ENCODE measurements at places on chromosomes 1 and 21.
A peak's percentile ranks its signal among the peaks of the same experiment; 100 is the strongest.

DNA sequence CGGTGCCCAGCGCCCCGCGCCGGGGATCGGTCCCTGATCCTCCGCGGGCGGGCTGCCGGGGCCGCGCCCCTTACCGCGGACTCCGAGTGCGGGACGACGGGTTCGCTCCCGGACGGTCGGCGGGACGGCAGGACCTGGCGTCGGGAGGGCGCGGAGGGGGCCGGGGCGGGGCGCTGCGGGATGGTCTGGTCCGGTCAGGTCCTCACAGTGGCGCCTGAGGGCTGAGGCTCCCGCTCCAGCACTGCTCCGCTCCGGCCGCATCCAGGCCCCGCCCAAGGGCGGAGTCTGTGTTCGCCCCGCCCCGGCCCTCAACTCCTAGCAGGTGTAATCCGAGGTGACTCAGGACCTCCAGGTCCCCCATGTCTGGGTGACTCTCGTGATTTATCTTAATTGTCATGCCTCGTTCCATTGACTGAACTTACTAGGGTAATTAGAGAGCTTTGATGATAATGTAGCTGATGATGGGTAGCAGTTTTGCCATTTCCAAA is at the start of gene RAB3B:
Gene RAB3B (minus strand): TSS at position 223 of the 488 bp plus-strand sequence. CDS start 13,583 bp downstream, outside the sequence.
- peak; percentile 7 for DNase-seq

DNA sequence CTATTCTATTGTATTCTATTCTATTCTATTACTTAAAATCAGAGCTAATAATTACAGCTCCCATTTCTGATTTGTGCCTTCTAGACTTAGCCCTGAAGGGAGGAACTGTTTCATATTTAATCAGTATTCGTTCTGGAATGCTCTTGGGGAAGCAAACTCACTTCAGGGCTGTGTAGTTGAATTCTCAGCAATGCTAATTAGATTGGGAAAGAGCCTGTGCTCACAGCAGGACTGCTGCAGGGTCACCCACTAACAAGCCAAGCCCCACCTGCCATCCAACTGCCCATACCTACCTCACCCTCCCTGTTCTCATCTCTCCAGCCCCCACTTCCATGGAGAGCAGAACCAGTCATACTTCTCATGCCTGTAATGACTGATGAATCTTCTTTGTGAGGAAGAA is 464.2 kb downstream of the PTPRU start:
- DNase-seq: no peak

DNA sequence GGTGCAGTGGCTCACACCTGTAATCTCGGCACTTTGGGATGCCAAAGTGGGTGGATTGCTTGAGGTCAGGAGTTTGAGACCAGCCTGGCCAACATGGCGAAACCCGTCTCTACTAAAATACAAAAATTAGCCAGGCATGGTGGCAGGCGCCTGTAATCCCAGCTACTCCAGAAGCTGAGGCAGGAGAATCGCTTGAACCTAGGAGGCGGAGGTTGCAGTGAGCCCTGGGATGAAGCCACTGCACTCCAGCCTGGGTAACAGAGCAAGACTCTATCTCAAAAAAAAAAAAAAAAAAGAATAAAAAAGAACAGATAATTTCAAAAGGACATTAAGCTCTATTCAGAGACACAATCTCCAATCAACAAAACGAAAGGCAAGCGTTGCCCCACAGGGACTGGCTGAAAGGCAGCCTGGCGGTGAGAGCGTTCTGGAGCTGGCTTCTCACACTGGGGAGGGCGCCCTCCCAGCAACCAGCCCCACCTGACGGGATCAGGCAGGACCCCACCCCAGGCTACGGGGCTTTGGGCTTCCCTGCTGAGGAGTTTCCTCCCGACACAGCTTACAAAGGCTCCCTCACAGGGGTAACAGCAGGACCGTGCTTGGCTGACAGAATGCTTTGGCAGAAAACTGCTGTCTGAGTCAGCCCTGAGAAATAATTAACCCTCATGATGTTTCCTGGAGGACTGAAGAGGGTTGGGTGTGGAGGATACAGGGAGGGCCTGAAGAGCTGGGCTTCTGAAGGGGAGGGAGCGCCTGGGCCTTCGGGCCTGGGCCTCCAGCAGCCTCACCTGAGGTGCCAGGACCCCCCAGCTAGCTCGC is 31.1 kb upstream of the SRP9 start:
- peak; percentile 76 for DNase-seq

GRCh38 chr1:223217781-223218180 is 74.7 kb upstream of the TLR5 start:
- DNase-seq: no peak

- DNase-seq: no peak
Measured at GRCh38 chr1:94796266-94796665, 23.9 kb upstream of the SLC44A3 start.

DNA sequence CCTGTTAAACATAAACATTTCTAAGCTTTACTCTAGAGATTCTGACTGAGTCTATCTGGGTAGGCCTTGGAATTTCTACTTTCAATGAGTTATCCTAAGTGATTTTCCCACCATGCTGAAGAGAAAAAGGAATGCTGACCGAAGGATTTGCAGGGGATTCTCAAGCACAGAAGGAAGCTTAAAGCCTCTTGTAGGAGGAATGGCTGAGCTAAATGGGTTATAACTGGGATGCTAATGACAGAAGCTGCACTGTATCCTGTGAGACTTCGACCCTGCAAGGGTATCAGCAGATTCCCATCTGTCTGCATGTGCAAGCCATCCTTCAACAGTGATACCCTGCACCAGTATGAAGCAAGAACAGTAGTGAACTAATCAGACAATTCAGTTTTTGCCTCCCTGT is 35.4 kb downstream of the SLC35D1 start:
- no peak for DNase-seq

GRCh38 chr1:244801246-244801645 is 34.2 kb upstream of the COX20 start:
- peak; percentile 45 for DNase-seq

DNA sequence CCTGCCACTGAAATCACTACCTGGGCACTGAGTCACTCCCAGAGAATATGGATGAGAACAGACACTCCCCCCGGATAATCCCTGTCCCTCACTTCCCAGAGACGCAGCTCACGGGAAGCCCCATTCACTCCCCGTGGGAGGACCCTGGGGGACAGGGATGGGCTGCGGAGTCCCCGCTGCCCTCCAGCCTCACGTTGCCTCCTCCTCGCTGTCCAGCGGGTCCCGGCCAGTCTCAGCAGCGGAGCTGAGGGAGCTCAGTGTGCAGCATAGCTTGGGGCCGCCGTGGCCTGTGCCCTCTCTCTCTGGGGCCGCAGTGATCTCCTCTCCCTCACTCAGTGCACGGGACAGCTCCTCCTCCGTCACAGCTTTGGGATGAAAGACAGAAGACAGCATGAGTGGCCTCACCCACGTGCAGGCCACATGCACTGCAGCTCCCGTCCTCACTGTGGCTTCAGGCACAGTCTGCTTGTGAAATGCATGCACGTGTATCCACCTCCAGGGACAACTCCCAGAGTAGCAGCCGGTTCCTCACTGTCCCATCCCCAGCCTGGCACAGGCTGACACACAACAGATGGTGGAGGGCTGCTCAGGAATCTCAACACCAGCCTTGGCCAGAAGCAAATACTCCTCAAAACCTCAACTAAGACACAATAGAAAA is 7.4 kb downstream of the CFAP410 start:
- DNase-seq: no peak

DNA sequence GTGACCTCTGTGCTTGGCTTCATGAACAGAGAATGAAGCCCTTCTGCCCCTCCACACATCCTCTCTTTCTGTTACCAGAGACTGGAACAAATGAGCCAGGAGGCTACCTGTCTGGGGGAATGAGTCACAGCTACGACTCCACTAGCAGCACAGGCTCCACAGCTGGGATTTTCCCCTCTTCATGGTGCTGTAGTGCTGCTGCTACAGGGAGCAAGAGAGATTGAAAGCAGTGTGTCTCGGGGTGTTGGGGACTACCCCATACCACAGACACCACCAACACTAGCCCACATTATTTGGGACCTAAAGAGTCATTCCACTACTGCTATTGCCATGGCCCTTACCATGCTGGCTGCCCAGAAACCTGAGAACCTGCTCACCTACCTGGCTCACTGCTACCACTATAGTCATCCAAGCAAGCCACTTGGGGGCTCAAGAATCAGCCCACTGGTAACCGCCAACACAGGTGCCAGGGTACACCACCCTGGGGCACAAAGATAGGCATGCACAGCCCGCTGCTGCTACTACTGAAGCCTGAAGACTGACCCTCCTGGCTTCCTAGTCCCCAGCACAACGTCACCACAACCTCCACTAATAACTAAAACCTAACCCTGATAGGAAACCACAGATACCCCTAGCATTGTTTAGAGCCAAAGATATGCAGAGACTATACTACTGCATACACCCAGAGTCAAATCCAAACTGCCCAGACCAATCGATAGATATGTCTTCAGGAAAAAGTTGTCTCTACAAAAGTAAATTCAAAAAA is 17.7 kb downstream of the CD1E start:
- DNase-seq: no peak

- no peak for DNase-seq
Measured at GRCh38 chr1:245489838-245490237, 335.1 kb downstream of the KIF26B start.

DNA sequence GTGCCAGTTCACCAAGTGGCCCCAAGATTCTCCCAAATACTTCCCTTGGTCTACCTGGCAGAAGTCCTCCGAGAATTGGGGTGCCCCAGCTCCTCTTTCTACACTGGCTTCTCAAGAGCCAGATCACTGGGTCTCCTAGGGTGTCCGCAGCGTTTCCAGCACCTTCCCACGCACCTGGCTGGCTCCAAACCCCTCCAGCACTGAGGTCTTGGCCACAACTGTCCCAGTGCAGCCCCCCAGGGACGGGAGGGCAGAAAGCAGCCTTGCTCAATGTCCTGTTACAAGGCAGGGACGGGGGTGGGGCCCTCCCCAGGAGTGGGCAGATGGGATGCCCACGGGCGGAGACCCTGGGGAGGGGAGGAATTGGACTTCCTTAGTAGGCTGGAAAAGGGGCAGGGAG is 1.1 kb downstream of the ECE1 start:
- DNase-seq: no peak

DNA sequence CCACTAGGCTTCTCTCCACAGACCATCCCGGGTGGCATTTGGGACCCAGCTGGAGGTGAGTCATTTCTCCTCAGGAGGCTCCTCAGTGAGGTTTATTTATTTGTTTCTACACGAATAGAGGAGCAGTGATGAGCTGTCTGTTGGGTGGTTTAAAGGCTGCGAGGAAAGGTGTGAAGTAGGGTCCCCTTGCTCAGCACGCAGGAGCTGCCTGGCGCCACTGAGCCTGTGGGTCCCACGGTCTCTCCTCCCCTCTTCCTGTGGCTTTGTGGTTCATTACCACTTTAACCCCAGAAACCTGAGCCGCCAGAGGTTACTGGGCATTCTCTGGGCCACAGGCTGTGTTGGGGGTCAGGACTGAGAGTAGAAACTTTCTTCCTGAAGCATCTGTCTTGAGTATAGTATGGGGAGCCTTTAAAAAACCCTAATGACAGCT is 39.9 kb downstream of the IL6R start:
- no peak for DNase-seq

DNA sequence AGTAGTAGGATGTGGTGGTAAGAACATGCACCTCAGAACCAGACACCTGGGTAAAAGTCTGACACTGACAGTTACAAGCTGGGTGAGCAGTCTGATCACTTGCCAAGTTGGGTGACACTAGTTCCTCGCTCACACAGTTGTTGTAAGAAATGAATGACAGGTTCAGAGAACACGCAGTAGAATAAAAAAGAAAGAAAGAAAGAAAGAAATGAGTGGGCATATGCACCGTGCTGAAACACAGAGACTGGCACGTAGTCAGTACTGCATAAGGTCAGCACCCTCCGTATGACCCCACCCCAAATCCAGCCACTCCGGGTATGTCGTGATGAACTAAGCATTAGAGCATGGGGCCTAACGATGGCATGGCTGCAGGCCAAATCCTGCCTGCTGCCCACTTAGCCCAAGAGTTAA is 90.6 kb downstream of the GLUL start:
- no peak for DNase-seq

- DNase-seq: no peak
Measured at GRCh38 chr1:78607334-78607927, 12.8 kb upstream of the IFI44L start.

DNA sequence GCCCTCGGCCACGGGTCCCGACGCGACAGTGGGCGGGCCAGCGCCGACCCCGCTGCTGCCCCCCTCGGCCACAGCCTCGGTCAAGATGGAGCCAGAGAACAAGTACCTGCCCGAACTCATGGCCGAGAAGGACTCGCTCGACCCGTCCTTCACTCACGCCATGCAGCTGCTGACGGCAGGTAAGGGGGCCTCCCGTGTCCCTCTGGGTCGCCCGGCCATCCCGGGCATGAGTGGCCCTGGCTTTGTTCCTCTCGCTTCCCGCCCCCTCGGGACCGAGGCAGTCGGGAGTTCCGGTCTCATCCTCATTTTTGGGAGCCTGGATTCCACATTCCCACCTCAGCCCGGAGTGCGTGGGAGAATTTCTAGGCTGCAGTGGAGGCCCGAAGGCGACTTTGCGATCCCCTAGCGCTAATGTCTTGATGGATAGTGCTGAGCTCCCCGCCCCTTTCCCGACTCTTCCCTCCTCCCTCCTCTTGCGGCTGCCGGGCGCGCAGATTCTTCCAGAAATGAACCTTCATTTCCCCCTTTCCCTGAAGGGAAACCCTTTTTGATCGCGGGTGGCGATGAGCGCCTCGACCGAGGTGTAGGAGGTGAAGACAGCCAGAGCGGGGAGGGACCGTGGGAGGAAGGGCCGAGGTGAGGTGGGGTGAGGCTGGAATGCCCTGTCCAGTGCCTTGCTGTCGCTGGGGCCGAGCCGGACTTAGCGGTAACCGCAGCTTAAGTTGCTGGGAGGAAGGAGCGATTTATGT is 705 bp downstream of the KHDRBS1 start:
- DNase-seq: peak; percentile 60

GRCh38 chr1:202010180-202011015 is at the start of gene ELF3:
TSS of gene ELF3 (plus strand) at chr1:202010587. CDS start at chr1:202011137, 550 bp downstream.
- no peak for DNase-seq

DNA sequence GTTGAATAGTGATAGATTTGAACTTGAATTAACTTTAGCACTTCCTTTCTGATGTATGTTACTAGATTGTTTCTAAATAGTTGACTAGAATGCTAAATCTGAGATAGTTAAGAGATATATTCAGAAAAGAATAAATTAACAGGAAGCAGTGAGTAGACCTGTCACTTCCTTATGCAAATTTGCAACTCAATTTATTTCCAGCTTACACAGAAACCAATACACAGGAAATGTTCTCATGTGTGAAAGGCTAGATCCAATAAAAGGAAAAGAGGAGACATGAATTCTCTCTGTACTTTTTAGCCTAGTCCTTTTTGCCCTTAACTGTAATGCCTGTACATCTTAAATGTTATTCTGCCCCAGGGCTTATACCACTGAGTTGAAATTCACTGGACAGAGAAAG is 522.3 kb downstream of the COL11A1 start:
- no peak for DNase-seq

- no peak for DNase-seq
Measured at GRCh38 chr1:51686450-51686849, 69.6 kb downstream of the OSBPL9 start.

DNA sequence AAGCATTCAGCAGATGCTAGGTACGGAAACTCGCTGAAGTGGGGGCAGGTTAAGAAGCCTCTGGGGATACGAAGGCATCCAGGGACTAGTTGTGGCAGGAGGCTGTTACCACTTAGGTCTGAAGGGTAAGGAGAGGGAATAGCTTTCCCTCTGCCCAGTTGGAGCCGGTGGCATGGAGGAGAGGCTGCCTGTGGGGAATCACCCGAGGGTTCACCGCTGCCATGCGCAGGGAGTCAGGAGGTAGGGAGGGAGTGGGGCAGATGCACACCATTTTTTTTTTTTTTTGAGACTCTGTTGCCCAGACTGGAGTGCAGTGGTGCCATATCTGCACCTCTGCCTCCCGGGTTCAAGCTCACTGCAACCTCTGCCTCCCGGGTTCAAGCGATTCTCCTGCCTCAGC is 6.1 kb downstream of the PCSK9 start:
- no peak for DNase-seq

All from Ammon's horn (tissue), 1 donor.